ENCODE measurements at places on chromosomes 12 and 14.

- no peak for DNase-seq
Measured at GRCh38 chr14:68679746-68680467, 113.0 kb downstream of the ZFP36L1 start.

- peak; percentile 49 for DNase-seq
Measured at GRCh38 chr12:110200124-110200417, 75.9 kb downstream of the IFT81 start.

GRCh38 chr12:113325916-113326315, 9.0 kb downstream of the SLC8B1 start:
- peak; percentile 98 for DNase-seq

DNA sequence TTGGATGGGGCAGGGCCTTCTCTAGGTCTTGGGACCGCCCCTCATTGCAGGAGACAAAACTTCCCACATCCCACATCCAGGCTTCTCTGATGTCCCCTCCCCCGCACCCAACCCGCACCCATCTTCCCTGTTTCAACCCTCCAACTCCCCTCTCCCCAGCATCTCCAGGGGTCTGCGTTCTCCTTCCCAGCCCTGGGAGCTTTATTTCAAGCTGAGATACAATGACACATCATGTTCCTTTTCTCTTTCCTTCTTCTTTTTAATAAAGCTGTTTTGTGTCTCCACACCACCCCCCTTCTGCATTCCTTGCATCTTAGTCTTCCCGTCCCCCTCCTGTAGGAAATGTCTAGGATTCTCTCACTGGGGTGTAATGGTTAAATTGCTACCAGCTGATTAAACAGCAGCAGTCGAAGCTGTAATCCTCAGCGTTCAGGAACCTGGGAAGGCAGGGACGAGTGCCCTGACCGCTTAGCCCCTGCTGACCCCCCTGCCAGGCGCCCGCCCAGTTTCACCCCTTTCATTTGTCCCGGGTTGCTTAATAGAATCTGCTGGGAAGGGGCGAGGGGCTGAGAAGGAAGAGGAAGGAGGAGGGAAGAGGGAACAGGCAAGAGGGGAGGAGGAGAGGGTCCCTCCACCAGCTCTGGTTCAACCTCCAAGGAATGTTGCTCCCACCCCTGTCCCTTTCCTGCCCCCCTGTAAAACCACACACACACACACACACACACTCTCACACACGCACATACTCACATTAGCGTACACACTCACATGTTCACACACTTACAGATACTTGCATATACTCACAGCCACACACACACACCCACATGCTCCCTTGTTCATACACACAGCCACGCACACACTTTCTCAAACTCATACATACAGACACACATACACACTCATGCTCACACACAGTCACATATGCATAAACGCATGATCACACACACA, 104.5 kb upstream of the MED13L start:
- DNase-seq: peak; percentile 93

Measured in fibroblast of lung (primary cell).